Stimulated activated CD4-positive, alpha-beta T cell treated with anti-CD3 and anti-CD28 coated beads, Interleukin-1b, Interleukin-23, amount 100 ng/mL, for 48 hours (primary cell): ENCODE measurements at places on chromosomes 11 and 22.

GRCh38 chr11:897253-898142 is 13.1 kb downstream of the CHID1 start:
- DNase-seq = no peak

DNA sequence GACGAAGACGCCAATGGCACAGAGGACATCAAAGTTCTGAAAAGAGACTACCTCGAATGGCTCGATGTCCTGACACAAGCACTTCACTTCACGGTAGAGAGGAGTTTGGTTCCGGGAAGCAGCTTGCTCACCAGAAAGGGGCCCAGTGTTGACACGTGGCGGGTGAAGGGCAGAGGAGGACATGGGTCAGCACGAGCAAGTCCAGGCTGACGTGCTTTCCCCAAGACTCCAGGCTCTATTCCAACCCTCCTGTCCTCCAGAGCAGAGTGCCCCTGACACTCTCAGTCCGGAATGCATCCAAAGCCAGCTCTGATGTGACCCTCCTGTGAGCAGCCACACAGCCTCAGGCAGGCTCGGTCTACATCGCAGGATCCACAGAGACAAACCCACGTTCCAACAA is 77.5 kb upstream of the BID start:
- no peak for DNase-seq

DNA sequence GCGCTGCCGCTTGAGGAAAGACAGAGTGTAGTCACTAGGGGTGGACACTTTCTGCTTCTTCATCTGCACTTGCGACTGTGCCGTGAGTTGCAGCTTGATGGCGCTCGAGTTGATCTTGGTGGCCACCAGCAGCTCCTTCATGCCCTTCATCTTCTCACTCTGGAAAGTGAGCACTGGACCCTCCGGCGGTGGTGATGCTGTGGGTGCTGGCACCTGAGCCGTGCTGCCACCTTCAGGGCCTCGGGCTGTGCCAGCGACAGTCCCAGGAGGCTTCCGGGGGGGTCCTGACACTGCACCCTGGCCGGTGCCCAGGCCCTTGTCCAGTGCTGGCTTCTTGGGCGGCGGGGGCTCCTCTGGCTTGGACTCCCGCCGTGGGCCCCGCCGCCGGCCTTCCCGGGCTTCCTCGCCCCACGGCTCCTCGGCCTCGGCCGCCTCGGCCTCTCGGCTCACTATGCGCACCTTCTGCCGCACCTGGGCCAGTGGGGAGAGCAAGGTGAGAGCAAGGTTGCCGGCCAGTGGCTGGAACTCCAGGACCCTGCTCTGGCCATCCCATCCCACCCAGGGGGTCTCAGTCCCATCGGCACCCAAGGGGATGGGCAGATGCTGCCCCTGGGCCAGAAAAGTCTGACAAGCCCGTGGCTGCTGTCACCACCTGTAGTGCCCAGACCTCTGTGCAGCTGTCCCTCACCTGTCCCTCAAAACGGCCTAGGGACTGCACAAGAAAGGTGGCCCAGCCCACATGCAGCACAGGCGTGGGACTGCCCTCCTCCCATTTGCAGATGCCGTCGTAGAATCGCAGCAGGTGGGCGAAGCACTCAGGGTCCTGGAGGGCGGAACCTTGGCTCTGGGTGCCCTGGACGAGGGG is 1.6 kb upstream of the MAP4K2 start:
- no peak for DNase-seq

DNA sequence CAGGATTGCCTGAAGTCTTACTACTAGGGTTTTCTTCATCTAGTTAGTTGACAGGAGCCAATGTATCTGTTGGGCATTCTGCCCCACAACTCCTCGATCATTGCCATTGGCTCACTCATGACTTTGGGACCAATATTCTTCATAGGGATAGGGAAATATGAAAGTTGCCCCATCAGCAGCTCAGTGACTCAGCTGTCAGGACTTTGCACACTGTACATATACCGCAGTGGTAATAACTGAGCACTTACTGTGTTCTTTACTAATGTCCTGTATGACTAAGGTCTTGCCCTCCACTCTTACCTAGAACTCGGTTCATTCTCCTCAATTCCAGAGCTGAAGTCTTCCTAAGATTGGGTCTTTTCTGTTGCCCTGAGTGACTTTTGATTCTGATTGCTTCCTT is 46.8 kb upstream of the PGR start:
- no peak for DNase-seq

DNA sequence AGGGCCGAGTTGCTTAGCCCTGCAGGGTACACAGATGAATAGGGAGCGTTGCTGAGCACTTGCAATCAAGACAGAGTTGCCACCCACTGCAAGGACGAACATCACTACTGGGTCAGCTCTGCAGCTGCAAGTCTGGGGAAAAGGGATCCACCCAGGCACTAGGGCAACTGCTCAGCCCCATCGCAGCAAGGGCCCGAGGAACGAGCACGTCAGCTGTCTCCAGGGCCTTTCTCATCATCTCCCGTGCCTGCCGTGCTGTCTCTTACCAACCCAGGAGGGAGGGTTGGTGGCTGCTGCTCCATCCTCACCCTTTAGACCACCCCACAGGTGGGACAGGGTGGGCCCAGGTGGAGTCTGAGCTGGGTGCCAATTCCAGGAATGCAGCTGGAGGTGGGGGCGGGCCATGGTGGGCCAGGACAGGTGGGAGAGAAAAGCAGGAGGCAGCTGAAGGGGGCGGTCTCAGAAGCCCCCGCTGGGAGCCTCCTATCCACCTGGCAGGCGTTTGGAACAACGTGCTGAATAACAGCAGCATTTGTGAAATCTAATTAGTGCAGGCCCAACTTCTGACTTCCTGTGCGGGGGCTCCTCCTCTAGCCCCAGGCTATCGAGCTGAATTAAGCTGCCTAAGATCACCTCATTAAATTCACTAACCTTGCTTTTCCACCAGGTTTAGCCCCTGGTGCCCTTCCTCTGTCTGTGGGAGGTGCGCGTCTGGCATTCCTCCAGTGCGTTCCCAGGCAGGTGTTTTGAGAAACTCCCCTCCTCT is 252.5 kb downstream of the ST3GAL4 start:
- no peak for DNase-seq
